ENCODE measurements at places on chromosomes 5 and 9. TPM values are rescaled to one million over a fixed set of nuclear protein-coding genes. Genes with fewer than 3 reads are reported as not detected.

- H3K36me3 ChIP-seq: peaks cover 5% of the 10 kb centered on the region
- no peak overlapping the region for H3K27ac ChIP-seq
- no peak for DNase-seq
- H3K4me3 ChIP-seq: no peak overlapping the region
Measured at GRCh38 chr5:174796711-174797192, 72.4 kb downstream of the MSX2 start.

- no peak overlapping the region for H3K27ac ChIP-seq
- no peaks in the 10 kb centered on the region for H3K4me1 ChIP-seq
- peaks cover 25% of the 10 kb centered on the region for H3K36me3 ChIP-seq
Measured at GRCh38 chr9:136430588-136431234, 8.9 kb downstream of the INPP5E start.

The NTNG2 gene
- total RNA-seq: not detected

The CENPK gene
- total RNA-seq: 42.7 TPM

The BTNL8 gene
- not detected for total RNA-seq

GRCh38 chr5:148214665-148215185 lies 11.9 kb downstream of the SPINK6 start:
- H3K27ac ChIP-seq: no peak overlapping the region
- no peaks in the 10 kb centered on the region for H3K4me1 ChIP-seq
- no peak overlapping the region for H3K4me3 ChIP-seq
- DNase-seq: no peak
- no peaks in the 10 kb centered on the region for H3K36me3 ChIP-seq
- no peaks in the 10 kb centered on the region for H3K27me3 ChIP-seq

The GARIN3 gene
- total RNA-seq: not detected

GRCh38 chr5:179321206-179321987 lies 23.9 kb downstream of the ADAMTS2 start:
- H3K27me3 ChIP-seq: no peaks in the 10 kb centered on the region
- H3K4me3 ChIP-seq: no peak overlapping the region
- peaks cover 5% of the 10 kb centered on the region for H3K36me3 ChIP-seq
- no peak overlapping the region for H3K27ac ChIP-seq
- H3K4me1 ChIP-seq: no peaks in the 10 kb centered on the region
- no peak for DNase-seq

The WNK2 gene
- 85.7 TPM for total RNA-seq

- no peaks in the 10 kb centered on the region for H3K27me3 ChIP-seq
- no peaks in the 10 kb centered on the region for H3K36me3 ChIP-seq
- no peak overlapping the region for H3K4me3 ChIP-seq
- no peak overlapping the region for H3K27ac ChIP-seq
- no peaks in the 10 kb centered on the region for H3K4me1 ChIP-seq
Measured at GRCh38 chr9:131578731-131579504, 33.6 kb downstream of the PRRT1B start.

DNA sequence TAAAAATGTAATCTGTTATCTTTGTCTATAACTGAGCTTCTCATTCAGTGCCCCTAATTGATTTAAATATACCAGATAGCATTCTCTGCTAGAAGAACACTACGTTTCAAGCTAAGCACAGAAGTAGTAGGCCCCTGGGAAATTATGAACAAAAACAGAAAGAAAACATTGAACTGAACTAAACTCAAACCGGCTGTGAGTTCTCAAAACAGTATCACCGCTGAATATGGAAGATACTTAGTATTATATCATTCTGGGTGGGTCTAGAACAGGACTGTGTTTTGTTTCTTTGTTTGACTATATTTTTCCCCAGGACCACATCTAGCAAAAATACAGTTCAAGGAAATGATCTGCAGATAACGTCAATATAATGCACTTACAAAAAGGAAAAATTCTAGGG lies 95.1 kb upstream of the HMHB1 start:
- no peak overlapping the region for H3K4me3 ChIP-seq
- DNase-seq: no peak
- no peaks in the 10 kb centered on the region for H3K4me1 ChIP-seq
- H3K27me3 ChIP-seq: no peaks in the 10 kb centered on the region

DNA sequence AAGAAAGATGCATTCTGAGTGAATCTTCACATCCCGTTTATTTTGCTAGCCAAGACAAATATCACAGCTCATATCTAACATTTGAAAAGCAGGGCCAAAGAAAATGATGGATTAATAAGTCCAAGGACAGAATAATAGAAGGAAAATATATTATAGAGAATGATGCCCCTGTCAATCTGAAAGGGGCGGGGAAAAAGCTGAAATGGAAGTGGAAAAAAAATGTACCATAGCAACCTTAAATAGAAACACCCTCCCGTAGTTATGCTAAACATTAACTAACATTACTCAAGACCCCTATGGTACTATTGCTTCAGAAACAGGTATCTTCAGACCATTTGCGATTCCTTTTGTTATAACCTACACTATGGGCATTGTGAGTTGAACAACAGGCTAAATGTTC lies 67.7 kb upstream of the SMARCA2 start:
- no peaks in the 10 kb centered on the region for H3K36me3 ChIP-seq
- H3K4me3 ChIP-seq: no peak overlapping the region
- H3K27me3 ChIP-seq: no peaks in the 10 kb centered on the region
- H3K27ac ChIP-seq: no peak overlapping the region
- H3K4me1 ChIP-seq: no peaks in the 10 kb centered on the region

GRCh38 chr5:84032324-84032723 lies 311.7 kb upstream of the HAPLN1 start:
- H3K36me3 ChIP-seq: no peaks in the 10 kb centered on the region
- DNase-seq: no peak
- H3K27ac ChIP-seq: no peak overlapping the region
- peaks cover 10% of the 10 kb centered on the region for H3K4me1 ChIP-seq
- H3K4me3 ChIP-seq: no peak overlapping the region
- H3K27me3 ChIP-seq: no peaks in the 10 kb centered on the region

GRCh38 chr5:170534177-170534576 lies 30.4 kb downstream of the KCNIP1 start:
- H3K27ac ChIP-seq: peak overlapping the region; percentile 41
- H3K4me3 ChIP-seq: no peak overlapping the region
- DNase-seq: peak; percentile 64
- H3K27me3 ChIP-seq: peaks cover 13% of the 10 kb centered on the region

GRCh38 chr9:13063880-13064459 lies 215.5 kb downstream of the MPDZ start:
- no peak overlapping the region for H3K27ac ChIP-seq
- no peak for DNase-seq
- peaks cover 11% of the 10 kb centered on the region for H3K27me3 ChIP-seq
- H3K4me3 ChIP-seq: no peak overlapping the region
- H3K4me1 ChIP-seq: no peaks in the 10 kb centered on the region

DNA sequence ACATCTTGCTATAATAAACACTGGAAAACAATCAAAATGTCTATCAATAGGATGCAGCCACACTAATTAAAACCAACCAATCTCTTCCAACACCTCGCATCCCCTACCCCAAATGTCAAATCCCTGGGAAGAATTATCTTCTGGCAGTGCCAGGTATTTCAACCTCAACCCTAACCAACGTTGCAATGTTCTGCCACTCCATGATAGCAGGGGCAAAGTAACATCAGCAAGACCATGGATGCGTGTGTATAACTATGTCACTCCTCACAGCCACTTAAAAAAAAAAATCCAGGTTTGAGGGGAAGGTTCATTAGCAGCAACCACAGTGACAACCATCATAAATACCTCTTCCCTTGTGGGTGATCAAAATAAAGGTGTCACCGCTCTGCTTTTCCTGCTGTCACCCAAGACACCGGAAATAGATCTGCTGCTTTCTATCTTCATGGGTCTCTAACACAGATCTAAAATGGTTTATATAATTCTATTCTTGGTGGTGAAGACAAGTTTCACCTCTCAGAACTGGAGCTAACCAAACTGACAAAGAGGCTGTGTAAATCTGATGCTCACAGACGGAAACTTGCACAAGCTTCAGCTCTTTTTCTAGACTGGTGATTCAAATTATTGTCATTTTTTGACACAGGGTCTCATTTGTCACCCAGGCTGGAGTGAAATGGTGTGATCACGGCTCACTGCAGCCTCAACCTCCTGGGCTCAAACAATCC lies 9.9 kb downstream of the HSPA9 start:
- H3K27me3 ChIP-seq: no peaks in the 10 kb centered on the region
- peaks cover 88% of the 10 kb centered on the region for H3K36me3 ChIP-seq
- peaks cover 18% of the 10 kb centered on the region for H3K4me1 ChIP-seq
- no peak overlapping the region for H3K4me3 ChIP-seq
- no peak overlapping the region for H3K27ac ChIP-seq
- no peak for DNase-seq

The PCDH1 gene
- total RNA-seq: 146 TPM

DNA sequence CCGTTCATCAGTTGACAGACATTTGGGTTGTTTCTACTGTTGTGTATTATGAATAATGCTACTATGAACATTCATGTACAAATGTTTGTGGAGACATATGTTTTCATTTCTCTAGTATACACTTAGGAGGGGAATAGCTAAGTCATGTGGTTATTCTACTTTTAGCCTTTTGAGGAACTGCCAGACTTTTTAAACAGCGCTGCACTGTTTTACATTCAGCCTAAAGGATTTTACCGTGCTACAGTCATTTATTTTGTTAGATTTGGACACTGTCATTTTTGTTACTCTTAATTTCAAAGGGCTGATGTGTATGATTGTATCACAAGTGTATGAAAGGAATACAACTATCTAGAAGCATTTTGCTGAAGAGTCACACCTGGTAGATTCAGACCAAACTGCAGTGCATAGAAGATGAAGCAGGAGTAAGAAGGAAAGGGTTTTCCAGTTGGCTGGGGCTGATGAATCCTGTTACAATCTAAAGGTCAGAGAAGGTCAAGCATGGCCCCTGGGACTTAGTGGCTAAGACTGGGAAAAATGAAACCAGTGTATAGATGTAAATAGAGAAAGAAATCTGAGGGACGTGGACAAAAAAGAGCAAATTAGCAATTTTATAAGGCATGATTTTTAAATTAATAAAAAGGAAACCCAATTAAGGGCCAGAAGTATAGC lies 509.7 kb downstream of the PSAT1 start:
- no peak for DNase-seq
- H3K4me3 ChIP-seq: no peak overlapping the region
- H3K27me3 ChIP-seq: no peaks in the 10 kb centered on the region
- no peak overlapping the region for H3K27ac ChIP-seq
- no peaks in the 10 kb centered on the region for H3K4me1 ChIP-seq

DNA sequence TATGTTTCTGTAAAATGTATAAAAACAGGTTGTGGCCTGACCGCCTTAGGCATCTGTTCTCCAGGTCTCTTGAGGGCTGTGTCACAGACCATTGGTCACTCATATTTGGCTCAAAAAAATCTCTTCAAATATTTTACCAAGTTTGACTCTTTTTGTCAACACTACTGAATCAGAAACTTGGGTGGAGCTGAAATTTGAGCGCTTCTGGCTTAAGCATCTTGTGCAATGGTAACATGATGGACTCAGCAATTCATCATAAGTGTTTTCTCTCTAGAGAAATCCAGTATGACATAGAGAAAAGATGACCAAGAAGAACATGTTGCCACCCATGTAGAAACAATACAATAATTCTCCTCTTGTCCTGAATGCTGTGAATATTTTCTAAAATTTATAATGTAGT lies 387.9 kb downstream of the MAT2B start:
- no peak overlapping the region for H3K4me3 ChIP-seq
- no peaks in the 10 kb centered on the region for H3K4me1 ChIP-seq
- no peak for DNase-seq
- no peak overlapping the region for H3K27ac ChIP-seq
- no peaks in the 10 kb centered on the region for H3K36me3 ChIP-seq

DNA sequence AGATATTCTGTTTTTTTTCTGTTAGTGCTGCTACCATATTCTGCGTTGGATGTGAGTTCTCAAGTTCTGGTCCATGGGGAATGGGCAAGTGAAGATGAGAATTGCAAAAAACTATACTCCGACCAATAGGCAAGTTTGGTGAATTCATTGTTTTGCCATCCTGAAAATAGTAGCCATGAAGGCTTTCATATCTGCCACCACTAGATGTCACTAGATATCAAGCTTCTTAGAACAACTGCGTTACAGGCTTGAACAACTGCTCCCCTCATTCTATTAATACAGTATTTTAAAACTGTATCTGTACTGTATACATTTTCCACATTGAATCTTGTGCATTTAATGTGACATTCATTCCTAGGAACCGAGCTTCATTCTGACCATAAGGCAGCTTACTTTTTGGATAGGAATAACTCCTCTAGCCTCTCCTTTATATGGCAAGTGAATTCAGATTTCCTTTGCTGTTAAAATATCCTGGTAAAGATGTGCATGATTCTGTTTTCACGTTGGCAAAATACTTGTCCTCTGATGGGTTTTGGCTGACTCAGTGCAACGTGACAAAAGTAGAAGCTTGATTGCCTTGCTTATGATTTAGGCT lies 163.6 kb downstream of the SREK1 start:
- H3K4me3 ChIP-seq: no peak overlapping the region
- H3K36me3 ChIP-seq: no peaks in the 10 kb centered on the region
- H3K27me3 ChIP-seq: peaks cover 55% of the 10 kb centered on the region
- DNase-seq: no peak
- H3K27ac ChIP-seq: no peak overlapping the region

All from Calu3 (cell line).